ENCODE measurements at places on chromosomes 5 and 9.

GRCh38 chr9:16524078-16524477 is 346.4 kb downstream of the BNC2 start:
- no peak for DNase-seq

- DNase-seq = no peak
These were observed 935.8 kb downstream of the DTWD2 start for GRCh38 chr5:118052503-118052902.

GRCh38 chr5:74833537-74834266 is 32.5 kb downstream of the FAM169A start:
- no peak for DNase-seq

DNA sequence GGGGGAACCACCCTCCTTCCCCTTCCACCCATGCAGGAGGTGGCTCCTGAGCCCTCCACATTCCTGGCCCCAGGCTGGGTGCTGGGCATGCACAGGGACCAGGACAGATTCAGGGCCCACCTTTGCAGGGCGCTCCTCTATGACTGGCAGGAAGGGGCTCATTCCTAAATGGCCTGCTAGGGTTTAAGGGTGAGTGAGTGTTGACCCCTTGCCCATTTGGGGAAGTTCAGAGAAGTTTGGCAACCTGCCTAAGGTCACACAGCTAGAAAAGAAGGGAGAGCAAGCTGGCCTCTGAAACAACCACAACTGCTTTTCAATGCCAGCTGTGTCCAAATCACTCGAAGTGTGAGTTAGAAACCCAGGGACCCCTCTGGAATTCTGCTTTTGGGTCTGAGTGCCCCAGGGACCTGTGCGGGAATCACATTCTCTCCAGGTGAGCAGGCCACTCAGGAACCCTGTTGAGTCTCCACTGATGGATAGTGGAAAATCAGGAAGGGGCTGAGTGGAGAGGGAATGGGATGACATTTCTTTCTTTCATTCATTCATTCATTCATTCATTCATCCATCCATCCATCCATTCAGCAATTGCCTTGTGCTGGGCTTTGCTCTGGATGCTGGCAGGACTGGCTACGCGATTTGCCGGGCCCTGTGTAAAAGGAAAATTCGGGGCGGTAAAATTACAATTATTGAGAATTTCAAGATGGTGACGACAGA is 191.9 kb downstream of the C9orf50 start:
- no peak for DNase-seq

GRCh38 chr9:9963841-9964240 is 649.0 kb downstream of the PTPRD start:
- DNase-seq = no peak

DNA sequence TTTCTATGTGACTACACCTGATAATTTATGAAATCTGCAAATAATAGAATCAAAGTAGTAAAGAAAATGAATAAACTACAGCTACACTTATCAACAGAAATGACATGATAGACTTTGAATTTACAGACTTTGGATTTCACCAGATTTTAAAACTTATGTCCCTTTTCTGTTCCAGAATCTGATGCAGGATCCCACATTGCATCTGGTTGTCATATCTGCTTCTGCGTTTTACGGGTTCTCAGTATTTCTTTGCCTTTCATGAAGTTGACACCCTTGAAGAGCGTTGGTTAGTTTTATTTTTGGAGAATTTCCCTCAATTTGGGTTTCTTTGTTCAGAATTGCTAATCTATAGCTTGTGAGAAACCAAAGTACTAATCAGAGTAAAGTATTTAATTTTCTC is 174.9 kb upstream of the ADCY2 start:
- no peak for DNase-seq

GRCh38 chr9:106358331-106358730 is 504.6 kb upstream of the ZNF462 start:
- DNase-seq = no peak

DNA sequence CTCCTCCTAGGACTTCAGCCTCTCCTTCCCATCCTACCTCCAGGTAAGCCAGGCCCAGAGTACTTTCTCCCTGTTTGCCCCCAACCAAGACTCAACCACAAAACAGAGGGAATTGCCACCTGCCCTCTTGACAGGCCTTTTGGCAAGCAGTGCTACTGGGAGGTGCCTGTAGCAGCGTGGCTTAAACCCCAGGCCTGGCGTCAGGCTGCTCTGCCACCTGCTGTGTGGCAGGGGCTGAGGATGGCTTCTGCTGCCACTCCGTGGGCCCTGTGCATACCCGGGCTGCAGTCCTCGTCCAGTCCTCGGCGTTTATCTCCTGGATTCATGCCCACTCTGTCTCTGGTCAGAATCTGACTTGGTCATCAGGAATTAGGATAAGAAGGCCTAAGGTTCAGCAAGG is 163.1 kb downstream of the PAX5 start:
- no peak for DNase-seq

GRCh38 chr5:54774281-54775170 is 210.9 kb downstream of the ESM1 start:
- DNase-seq = peak; percentile 60

DNA sequence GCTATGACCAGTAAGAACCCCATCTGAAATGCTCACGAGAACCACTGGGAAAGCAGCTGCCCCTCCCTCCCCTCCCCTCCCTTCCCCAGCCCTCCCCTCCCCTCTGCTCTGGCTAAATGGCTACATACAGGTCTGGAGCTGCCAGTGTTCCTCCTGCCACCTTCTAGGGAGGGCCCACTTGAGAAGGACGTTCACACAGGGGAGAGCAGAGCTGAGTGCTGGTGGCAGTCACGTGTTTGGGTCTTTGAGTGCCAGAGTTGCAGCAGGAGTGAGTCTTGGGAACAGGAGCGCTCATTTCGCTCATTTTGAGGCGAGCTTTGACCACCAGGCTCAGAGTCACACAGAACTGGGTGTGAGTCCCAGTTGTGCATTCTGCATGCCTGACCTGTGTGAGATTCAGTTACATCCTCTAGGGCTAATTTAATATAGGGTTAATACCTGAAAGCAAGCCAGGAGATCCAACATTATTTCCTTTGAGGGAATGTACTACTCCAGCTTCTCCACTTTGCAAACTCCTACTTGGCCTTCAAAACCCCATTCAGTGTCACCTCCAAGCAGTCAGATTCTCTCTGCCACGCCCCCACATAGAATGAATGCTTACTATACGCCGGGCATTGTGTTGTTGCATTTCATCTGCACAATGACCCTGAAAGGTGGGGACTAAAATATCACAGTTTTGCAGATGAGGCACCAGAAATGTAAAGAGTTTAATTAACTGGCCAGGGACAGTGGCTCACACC is 25.1 kb downstream of the CPLX2 start:
- DNase-seq = no peak

DNA sequence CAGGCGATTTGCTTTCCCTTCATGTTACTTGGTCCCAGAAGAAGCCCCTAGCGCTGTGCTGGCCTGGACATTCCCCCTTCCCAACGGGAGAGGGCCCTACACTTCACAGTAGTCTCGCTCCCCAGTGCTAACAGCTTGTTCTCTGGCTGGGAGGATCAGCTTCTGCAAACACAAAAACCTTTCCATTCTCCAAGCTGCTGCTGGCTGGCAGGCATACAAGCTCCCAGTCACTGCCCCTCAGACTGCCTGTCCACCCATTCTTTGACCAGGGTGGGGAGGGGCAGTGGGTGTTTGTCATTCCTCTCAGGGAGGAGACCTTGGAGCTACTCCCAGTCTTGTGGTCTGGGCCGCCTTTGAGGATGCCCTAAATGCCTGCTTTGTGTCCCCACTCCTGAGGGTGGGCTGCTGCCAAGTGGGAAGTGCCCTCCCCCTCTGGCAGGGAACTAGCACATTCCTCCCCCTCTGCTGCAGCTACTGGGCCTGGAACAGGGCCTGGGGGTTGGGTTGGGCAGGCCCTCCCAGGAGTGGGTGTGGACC is 20.8 kb downstream of the ENHO start:
- peak; percentile 65 for DNase-seq

DNA sequence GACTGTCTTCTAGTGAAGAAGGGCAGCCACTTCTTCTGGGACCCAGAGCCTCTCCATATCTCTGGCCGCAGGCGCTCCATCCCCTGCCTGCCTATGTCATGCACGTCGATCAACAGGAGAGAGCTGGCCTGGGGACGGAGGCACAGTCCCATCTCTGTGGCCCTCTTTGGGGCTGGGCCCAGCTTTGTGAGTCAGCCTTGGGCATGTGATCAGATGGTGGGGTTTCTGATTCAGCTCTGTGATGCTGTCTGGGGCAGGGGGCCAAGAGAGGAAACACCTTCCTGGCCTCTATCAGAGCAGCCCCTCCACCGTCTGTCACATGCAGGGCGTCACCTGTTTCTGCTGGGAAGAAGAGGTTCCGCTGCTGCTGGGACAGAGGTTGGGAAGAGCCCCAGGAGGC is 72.6 kb downstream of the MVB12B start:
- no peak for DNase-seq

DNA sequence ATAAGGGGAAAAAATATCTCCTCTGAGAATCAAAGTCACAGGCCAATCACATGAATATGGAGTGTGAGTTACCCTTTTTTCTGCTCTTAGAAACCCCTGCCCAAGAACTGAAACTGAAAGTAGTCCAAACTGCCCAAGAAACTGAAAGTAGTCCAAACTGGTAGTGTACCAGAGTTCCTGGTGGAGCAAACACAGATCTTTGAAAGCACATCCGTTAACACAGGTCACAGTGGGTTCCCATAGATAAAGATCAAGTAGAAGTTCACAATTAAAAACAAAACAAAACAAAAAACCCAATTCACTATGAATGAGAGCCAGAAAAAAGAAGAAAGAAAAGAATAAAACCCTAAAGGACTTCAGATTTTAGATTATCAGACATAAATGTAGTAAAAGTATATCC is 332.4 kb upstream of the EFNA5 start:
- DNase-seq = no peak

- DNase-seq = no peak
These were observed 104.9 kb downstream of the KLHL3 start for GRCh38 chr5:137630972-137631370.

DNA sequence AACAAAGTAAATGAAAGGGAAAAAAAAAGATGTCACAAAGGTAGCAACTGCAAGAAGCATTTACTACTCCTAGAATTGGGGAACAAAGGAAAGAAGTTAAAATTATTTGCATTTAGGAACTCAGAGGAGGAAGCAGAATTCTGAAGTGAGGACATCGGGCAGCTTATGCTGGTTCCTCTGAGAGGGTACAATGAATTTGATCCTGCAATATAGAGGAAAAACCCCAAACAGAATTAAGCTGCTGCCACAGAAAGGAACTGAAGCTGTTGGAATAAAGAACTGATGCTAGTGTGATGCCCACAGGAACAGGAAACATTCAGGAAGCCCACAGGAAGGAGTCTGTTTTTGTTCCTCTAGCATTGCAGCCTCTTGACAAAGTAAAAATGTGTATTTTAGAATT is 22.3 kb upstream of the TBCA start:
- no peak for DNase-seq

DNA sequence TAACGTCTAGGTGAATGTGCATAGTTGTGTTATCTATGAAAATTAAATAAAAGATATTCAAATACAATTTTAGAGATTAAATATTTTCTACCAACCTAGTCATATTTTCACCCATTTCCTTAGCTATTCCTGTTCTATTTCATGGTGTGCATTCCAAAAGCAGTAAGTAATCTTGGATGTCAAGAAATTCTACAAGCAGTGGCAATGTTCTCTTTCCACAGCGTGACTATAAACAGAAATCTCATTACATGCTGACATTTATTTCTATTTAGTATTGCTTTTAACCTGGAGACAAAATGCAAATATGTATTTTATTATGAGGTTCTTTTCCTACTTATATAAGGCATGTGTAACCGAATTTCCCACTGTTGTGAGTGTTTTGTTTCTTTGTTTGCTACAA is 510.0 kb downstream of the ACTL7B start:
- peak; percentile 21 for DNase-seq

GRCh38 chr5:176901260-176902101 is 2.3 kb upstream of the HK3 start:
- no peak for DNase-seq

DNA sequence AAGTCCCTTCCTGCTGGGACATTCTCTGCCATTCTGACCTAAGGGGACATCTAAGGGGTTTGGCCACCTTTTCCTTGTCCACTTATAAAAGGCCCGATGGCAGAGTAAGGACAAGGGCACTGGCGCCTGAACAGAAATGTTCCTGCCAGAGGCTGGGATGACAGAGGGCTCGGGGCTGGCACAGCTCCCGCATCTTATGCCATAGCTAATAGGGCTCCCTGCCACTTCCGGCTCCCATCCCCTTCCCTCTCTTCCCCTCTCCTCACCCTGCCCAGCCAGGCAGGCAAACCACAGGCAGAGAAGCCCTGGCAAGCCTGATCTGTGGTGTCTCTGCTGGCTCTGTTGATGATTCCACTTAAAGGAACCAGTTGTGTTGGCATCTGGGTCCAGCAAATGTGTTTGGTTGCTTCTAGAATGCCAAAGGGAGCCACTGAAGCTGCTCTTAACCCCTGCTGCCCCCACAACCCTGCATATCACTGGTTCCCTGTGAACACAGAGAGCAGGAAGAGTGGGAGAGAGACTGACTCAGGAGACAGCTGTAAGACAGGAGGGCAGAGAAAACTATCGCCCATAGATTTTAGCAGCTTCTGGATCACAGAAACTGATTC is 18.4 kb upstream of the ADRA1B start:
- no peak for DNase-seq

- DNase-seq = peak; percentile 1
These were observed 152.1 kb downstream of the PCSK1 start for GRCh38 chr5:96280946-96281393.

DNA sequence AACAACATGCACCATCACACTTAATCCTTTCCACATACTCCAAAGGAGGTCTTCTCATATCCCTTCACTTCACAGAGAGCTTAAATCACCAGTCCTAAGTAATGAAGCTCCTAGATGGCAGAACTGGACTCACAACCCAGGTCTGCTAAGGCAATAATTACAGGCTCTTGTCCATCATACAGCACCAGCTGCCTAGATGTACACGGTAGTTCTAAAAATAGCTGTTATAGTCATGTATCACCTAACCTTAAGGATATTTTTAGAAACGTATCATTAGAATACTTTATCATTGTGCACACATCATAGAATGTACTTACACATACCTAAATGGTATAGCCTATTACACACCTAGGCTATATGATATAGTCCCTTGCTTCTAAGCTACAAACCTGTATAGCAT is 644.6 kb upstream of the RGMB start:
- DNase-seq = no peak

GRCh38 chr9:124613849-124614248 is 106.7 kb upstream of the NR5A1 start:
- no peak for DNase-seq

DNA sequence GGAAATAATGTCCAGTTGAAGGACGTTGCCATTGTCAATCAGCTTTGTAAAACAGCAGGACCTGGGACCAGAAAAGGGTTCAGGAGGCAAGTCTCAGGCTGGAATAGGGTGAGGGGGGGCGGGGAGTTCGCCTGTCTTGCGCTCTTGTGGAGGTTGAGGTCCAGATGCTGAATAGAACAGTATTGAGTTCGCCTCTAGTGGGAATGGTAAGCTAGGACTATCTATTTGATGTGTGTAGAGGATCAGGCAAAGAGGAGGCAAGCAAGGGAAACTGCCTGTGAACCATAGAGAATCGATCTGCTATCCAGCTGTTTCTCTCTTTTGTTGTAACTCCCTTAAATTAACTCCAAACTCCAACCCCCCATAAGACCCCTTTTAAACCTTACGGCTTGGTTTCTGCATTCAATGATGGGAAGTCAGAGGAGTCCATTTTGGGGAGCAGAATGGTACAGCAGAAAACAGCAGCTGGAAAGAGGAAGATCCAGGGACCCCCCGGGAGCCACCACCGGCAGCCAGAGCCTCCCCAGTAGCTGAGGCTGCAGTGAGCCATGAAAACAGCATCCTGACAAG is 133.7 kb downstream of the SLC28A3 start:
- no peak for DNase-seq
